Activated T-cell treated with anti-CD3 and anti-CD28 coated beads for 24 hours (primary cell): ENCODE measurements at places on chromosomes 1 and 21.

DNA sequence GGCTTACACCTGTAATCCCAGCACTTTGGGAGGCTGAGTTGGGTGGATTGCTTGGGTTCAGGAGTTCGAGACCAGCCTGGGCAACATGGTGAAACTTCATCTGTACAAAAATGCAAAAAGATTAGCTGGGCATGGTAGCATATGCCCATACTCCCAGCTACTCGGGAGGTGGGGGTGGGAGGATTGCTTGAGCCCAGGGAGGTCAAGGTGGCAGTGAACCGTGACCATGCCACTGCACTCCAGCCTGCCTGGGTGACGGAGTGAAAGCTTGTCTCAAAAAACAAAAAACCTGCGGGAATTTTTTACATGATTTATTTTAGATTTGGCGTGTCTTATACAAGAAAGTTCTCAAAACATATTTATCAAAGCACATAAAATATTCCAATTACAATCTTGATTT lies 27.8 kb upstream of the MTR start:
- DNase-seq: no peak

DNA sequence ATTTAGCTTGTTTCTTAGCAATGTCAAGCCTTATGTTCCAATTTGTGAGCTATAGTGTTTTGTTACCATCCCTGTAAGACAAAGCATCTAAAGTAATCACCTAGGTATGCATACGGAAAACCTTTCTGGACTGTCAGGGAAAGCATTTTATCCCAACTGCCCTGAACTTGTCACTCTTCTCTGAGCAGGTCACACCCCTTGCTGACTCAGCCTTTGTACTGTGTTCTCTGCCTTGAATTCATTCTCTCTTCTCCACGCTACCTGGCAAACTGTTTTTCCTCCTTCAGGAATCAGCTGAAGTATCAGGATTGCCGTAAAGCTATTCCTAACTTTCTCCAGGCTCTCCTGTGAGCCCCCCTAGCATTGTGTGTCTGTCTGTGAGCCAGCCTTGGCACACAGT lies 54.2 kb downstream of the PBX1 start:
- DNase-seq: no peak

DNA sequence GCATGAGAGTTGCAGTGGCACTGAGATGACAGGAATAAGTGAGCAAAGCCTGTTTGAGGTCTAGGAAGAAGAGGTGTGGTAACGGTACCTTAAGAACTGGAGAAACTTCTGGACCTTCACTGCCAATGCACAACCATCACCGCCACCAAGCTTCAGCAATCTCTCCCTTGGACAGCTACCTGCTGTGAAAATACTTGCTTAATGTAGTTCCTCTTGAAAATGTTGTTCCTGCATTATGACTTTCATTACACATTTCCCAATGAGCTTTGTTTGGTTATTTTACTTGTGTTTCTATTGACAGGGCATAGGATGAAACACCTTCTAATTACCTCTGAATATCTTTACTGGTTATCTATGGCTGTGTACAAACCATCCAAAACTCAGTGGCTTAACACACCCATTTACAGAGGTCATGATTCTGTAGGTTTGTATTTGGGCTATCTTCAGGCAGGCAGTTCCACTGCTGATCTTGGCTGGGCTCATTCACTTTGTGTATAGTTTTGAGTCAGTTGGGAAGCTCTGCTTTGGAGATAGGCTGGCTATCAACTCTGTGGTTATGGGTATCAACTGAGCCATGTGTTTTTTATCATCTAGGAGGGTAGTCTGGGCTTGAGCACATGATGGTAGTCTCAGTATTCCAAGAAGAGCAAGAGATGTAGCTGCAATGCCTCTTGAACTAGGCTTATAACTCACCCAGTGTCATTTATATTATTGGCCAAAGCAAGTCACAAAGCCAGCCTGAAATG lies 149.4 kb downstream of the ELAVL4 start:
- no peak for DNase-seq

- no peak for DNase-seq
These were observed 489.3 kb downstream of the AMY1C start for GRCh38 chr1:104238991-104239390.

GRCh38 chr21:32559006-32559610 lies 26.2 kb downstream of the TCP10L start:
- no peak for DNase-seq
